Breast epithelium (tissue), 4 donors: ENCODE measurements at places on chromosomes 2 and 18. TPM values are rescaled to one million over a fixed set of nuclear protein-coding genes. Genes with fewer than 3 reads are reported as not detected.
A peak's percentile ranks its signal among the peaks of the same experiment; 100 is the strongest.

CD302 gene
- total RNA-seq = 105 TPM

SERPINB5 gene
- total RNA-seq = 17.4 TPM

DNA sequence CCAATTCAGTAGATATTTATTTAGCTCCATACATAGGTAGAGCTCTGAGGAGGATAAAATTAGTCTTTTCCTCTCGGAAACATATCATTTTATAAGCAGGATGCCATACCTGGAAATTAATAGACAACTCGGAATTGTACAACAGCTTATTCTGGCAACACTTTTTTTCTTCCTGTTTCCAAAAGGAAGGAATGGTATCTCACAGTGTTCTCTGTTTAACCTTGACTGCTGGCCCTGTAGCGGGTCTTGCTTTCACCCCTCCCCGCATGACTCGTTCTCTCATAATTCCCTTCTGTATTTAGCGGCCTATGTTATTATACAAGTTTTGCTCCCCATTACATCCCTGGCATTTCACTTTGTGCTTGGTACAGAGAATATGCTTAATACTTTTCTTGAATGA, 2.5 kb upstream of the KYNU start:
- no peaks in the 10 kb centered on the region for H3K27me3 ChIP-seq
- H3K4me3 ChIP-seq = no peak overlapping the region
- peak overlapping the region; percentile 83 for H3K27ac ChIP-seq
- H3K36me3 ChIP-seq = no peaks in the 10 kb centered on the region

ANKRD30BL gene
- total RNA-seq = not detected

DNA sequence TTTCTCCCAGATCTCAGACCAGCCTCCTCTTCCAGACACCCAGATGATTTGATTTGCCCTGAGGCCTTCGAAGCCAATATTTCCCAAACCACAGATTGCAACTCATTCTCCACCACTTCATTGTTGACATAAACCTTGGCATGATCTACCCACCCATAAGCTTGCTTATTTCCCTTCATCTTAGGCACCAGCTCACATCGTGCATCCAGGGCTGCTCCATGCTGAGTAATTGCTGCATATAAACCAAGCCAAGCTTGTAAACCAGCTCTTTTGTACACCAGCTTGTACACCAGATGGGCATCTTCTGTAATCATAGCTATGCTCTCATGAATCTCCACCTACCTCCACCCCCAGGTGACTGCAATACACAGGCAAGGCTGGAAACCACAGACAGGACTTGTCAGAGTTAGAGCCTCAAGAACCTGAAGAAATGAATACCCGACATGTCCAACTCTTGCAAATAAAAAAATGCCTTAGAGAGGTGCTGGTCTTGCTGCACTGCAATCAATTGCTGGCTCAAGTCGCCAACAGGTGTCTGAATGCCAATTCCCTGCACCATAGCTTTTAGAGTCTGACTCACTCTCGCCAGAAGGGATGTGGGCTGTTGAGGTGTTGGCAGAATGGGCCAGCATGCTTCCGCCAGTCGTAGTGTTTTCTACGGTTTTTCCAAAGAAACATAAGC, 31.5 kb downstream of the TRABD2A start:
- DNase-seq = no peak
- H3K27ac ChIP-seq = no peak overlapping the region
- H3K27me3 ChIP-seq = no peaks in the 10 kb centered on the region
- no peaks in the 10 kb centered on the region for H3K4me1 ChIP-seq
- no peak overlapping the region for H3K4me3 ChIP-seq

- H3K36me3 ChIP-seq = no peaks in the 10 kb centered on the region
- no peak overlapping the region for H3K27ac ChIP-seq
- no peaks in the 10 kb centered on the region for H3K4me1 ChIP-seq
- no peak overlapping the region for H3K4me3 ChIP-seq
Observed at GRCh38 chr2:38194751-38195150, 118.8 kb upstream of the CYP1B1 start.

SS18 gene
- total RNA-seq = 148 TPM

DNA sequence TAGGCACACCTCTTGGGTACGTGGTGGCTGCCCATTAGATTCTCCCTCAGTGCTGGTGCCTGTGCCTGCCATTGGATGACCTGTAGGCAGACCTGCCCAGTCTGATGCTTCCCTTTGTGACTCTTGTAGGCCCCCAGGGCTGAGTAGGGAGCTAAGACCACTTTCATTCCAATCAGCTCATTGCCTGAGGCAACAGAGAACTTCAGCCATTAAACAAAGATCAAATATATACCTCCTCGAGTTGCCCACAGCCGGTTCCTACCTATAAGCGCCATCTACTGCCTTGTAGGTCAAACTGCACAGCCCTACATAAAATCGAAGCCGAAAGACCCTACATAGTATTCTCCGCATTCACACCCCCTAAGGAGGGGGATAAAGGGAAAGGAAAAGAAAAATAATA, 184.6 kb downstream of the ETAA1 start:
- no peak overlapping the region for H3K4me3 ChIP-seq
- no peak for DNase-seq
- no peaks in the 10 kb centered on the region for H3K36me3 ChIP-seq

REG3G gene
- not detected for total RNA-seq

DNA sequence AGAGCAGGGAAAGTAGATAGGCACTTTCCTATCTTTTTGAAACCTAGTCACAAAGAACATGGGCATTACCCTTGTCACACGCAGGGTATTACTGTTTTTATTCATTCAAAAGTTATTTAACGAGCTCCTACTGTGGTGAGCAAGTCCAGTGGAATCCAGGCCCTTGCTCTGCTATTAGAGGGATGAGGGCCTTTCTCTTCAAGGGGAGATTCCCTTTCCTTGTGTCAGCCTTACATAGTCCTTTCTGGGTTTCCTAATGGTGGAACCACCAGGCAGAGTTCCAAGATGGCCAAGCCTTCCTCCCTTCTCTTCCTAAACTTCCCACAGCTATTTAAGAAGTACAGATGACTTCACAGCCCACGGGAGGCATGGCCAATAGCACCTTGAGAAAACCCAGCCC, 64.6 kb downstream of the SPTBN1 start:
- DNase-seq = no peak
- peak overlapping the region; percentile 22 for H3K27ac ChIP-seq
- no peaks in the 10 kb centered on the region for H3K4me1 ChIP-seq

OSBPL6 gene
- 4.8 TPM for total RNA-seq

- H3K36me3 ChIP-seq = no peaks in the 10 kb centered on the region
- no peak for DNase-seq
- no peak overlapping the region for H3K4me3 ChIP-seq
- H3K27ac ChIP-seq = no peak overlapping the region
Observed at GRCh38 chr18:54736981-54737380, 91.3 kb upstream of the RAB27B start.

EPHA4 gene
- total RNA-seq = 12.8 TPM

DNA sequence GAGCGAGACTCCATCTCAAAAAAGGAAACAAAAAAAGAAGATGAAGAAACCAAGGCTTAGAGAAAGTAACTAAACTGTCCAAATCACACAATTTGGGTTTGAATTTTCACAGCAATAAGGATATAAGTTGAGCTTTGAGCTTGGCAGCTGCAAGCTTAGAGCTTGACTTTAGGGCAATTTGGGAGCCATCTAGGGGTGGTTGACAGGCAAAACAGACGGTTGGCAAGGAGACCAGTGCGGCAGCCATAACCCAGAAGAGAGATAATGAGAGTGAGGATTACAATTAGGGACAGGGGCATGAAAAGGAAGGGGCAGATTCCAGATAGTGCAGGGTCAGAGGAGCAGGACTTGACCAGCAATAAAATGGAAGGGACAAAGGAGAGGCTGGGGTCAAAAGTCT, 382.2 kb upstream of the HNRNPA3 start:
- DNase-seq = no peak

- H3K36me3 ChIP-seq = no peaks in the 10 kb centered on the region
- H3K4me3 ChIP-seq = no peak overlapping the region
- DNase-seq = no peak
- H3K4me1 ChIP-seq = no peaks in the 10 kb centered on the region
- no peaks in the 10 kb centered on the region for H3K27me3 ChIP-seq
Observed at GRCh38 chr18:35122586-35123224, 81.5 kb downstream of the MAPRE2 start.

GRCh38 chr2:43685357-43685756, 9.1 kb upstream of the C1GALT1C1L start:
- H3K4me1 ChIP-seq = no peaks in the 10 kb centered on the region
- H3K27me3 ChIP-seq = no peaks in the 10 kb centered on the region
- DNase-seq = no peak
- H3K4me3 ChIP-seq = no peak overlapping the region
- no peak overlapping the region for H3K27ac ChIP-seq

- H3K36me3 ChIP-seq = peaks cover 7% of the 10 kb centered on the region
- H3K4me3 ChIP-seq = no peak overlapping the region
- no peak overlapping the region for H3K27ac ChIP-seq
- no peaks in the 10 kb centered on the region for H3K4me1 ChIP-seq
Observed at GRCh38 chr2:189751080-189751658, 11.4 kb downstream of the OSGEPL1 start.

GRCh38 chr2:237912271-237913192, 53.1 kb downstream of the RAMP1 start:
- H3K27me3 ChIP-seq = no peaks in the 10 kb centered on the region
- H3K4me1 ChIP-seq = no peaks in the 10 kb centered on the region
- no peak for DNase-seq
- no peaks in the 10 kb centered on the region for H3K36me3 ChIP-seq
- H3K4me3 ChIP-seq = no peak overlapping the region
- no peak overlapping the region for H3K27ac ChIP-seq

DNA sequence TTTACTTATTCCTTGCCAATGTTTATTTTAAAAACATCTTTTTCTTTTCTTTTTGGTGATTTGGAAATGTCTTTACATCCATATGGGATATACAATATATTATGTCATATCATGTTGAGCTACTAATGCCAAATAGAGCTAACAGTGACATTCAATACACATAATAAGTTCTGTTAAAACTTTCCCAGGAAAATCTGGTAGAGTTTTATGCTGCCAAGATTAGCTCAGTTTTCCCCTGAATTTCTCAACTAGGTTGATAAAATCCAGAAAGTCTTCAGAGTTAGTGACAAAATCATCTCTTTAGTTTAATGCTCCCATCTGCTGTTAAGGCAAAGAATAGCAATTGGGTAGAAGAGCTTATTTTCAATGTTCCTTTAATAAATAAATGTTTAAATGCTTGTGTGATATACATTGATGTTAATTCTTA, 9.9 kb downstream of the COL3A1 start:
- no peaks in the 10 kb centered on the region for H3K4me1 ChIP-seq
- no peak for DNase-seq
- H3K36me3 ChIP-seq = no peaks in the 10 kb centered on the region

DNA sequence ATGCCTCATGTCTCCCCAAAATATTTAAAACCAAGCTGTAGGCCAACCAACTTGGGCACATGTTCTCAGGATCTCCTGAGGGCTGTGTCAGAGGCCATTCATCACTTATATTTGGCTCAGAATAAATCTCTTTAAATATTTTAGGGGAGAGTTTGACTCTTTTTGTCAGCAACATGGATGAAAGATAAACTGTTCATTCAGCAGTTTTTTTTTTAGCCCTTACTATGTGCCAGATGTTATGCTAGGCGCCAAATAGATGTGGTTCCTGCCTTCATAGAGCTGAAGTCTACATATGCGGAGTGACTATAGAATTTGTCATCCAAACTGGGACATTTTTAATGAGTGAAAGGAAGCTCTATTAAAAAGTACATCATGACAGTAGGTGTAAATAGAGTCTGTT, 42.5 kb upstream of the TWSG1 start:
- H3K4me3 ChIP-seq = no peak overlapping the region
- no peaks in the 10 kb centered on the region for H3K36me3 ChIP-seq
- no peaks in the 10 kb centered on the region for H3K27me3 ChIP-seq
- H3K27ac ChIP-seq = no peak overlapping the region

DNA sequence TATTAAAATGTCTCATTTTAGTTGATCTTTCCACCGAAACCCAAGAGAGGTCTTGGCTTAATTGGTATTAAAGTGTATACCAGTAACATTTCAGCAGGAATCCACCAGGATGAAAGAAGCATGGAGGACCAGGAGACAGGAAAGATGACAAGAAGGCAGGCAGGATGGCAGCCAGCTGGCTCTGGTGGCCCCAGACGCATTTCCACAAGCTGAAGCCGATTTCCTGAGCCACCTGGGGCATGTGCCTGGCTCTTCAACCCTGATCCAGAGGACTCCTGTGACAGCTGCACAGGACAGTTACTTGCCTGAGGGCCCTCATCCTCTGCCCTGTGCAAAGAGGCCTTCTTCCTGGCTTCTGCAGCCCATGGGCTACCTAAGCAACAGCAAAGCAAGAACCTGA, 56.9 kb upstream of the NFU1 start:
- no peak for DNase-seq
- no peak overlapping the region for H3K4me3 ChIP-seq
- no peaks in the 10 kb centered on the region for H3K4me1 ChIP-seq
- H3K27me3 ChIP-seq = no peaks in the 10 kb centered on the region

USP14 gene
- total RNA-seq = 30.5 TPM

CLEC4F gene
- 0.88 TPM for total RNA-seq

TUBA4B gene
- not detected for total RNA-seq

DNA sequence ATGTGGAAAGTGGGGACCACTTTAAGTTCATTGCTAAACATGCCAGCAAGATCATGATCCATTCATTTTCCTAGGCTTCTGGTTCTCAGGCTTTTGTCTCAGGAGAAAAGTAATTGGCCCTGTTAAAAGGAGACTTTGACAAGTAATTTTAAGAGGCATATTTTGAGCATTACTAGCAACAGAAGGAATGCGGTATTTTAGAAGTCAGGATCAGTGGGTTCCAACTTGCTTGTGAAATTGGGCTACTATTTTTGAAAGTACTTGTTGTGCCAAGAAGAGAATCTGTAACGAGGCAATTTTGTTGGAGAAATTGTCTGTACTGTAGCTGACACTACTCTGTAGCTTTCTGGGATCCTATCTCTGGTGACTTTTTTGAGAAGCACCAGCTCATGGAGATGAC, 59.4 kb downstream of the CERS6 start:
- no peaks in the 10 kb centered on the region for H3K4me1 ChIP-seq
- no peak overlapping the region for H3K4me3 ChIP-seq
- H3K27me3 ChIP-seq = no peaks in the 10 kb centered on the region
- no peaks in the 10 kb centered on the region for H3K36me3 ChIP-seq

- no peaks in the 10 kb centered on the region for H3K4me1 ChIP-seq
- H3K27me3 ChIP-seq = no peaks in the 10 kb centered on the region
- no peak for DNase-seq
- H3K36me3 ChIP-seq = no peaks in the 10 kb centered on the region
- H3K27ac ChIP-seq = no peak overlapping the region
Observed at GRCh38 chr2:137339051-137339450, 573.7 kb downstream of the THSD7B start.

- DNase-seq = no peak
- no peaks in the 10 kb centered on the region for H3K4me1 ChIP-seq
- no peaks in the 10 kb centered on the region for H3K27me3 ChIP-seq
- no peak overlapping the region for H3K27ac ChIP-seq
Observed at GRCh38 chr2:173874894-173875237, 90.3 kb downstream of the SP3 start.

REG3A gene
- total RNA-seq = not detected

- no peak for DNase-seq
- H3K36me3 ChIP-seq = no peaks in the 10 kb centered on the region
- no peaks in the 10 kb centered on the region for H3K27me3 ChIP-seq
- no peak overlapping the region for H3K4me3 ChIP-seq
- H3K27ac ChIP-seq = no peak overlapping the region
Observed at GRCh38 chr2:168429988-168430387, 26.1 kb upstream of the CERS6 start.
